Upper lobe of right lung (tissue), 1 donor: ENCODE measurements at places on chromosomes 11 and 22.

DNA sequence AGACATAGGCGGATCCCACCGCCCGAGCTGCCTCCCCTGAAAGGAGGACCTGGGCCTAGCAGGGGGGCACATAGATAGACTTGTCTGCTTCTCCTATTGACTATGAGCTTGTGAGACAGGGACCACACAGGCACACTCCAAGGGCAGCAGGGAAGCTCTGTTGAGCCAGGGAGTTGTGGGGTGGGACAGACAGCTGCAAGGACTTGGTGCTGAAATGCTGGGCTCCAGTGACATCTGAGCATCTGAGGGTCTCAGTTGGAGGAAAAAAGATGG is 53.4 kb upstream of the ANO1 start:
- H3K4me1 ChIP-seq: peaks cover 4% of the 10 kb centered on the region
- DNase-seq: no peak
- H3K27me3 ChIP-seq: no peaks in the 10 kb centered on the region
- H3K36me3 ChIP-seq: no peaks in the 10 kb centered on the region

GRCh38 chr11:43035086-43035485 is 276.7 kb upstream of the API5 start:
- H3K27ac ChIP-seq: no peak overlapping the region
- DNase-seq: no peak
- H3K36me3 ChIP-seq: no peaks in the 10 kb centered on the region
- H3K4me1 ChIP-seq: no peaks in the 10 kb centered on the region
- no peaks in the 10 kb centered on the region for H3K27me3 ChIP-seq

GRCh38 chr22:36884349-36885158 is 23.7 kb downstream of the NCF4 start:
- no peaks in the 10 kb centered on the region for H3K36me3 ChIP-seq
- no peaks in the 10 kb centered on the region for H3K27me3 ChIP-seq
- H3K27ac ChIP-seq: no peak overlapping the region
- H3K4me3 ChIP-seq: no peak overlapping the region

- H3K36me3 ChIP-seq: no peaks in the 10 kb centered on the region
- no peak for DNase-seq
- no peak overlapping the region for H3K27ac ChIP-seq
- H3K4me3 ChIP-seq: no peak overlapping the region
Observed at GRCh38 chr11:44973632-44974401, 23.1 kb upstream of the TP53I11 start.

DNA sequence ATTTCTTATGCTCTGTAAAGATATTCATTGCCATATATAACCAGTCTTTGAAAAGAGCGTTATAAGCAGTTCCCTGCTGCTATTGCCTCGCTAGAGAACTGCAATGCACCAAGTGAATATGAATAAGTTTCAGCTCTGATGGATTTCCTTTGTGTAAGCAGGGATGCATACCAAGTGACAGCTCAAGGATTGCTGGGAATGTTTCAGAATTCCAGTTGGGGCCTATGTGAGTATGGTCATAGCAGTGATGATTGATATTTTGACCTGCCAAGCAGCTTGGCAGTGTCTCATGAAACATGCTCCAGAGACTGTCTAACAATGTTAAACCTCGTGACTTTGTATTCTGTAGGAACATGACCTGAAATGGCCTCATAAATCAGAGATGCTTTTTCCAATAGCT is 312.6 kb downstream of the C11orf87 start:
- no peak overlapping the region for H3K4me3 ChIP-seq
- DNase-seq: no peak
- H3K27ac ChIP-seq: no peak overlapping the region
- H3K27me3 ChIP-seq: no peaks in the 10 kb centered on the region
- no peaks in the 10 kb centered on the region for H3K36me3 ChIP-seq
- no peaks in the 10 kb centered on the region for H3K4me1 ChIP-seq

DNA sequence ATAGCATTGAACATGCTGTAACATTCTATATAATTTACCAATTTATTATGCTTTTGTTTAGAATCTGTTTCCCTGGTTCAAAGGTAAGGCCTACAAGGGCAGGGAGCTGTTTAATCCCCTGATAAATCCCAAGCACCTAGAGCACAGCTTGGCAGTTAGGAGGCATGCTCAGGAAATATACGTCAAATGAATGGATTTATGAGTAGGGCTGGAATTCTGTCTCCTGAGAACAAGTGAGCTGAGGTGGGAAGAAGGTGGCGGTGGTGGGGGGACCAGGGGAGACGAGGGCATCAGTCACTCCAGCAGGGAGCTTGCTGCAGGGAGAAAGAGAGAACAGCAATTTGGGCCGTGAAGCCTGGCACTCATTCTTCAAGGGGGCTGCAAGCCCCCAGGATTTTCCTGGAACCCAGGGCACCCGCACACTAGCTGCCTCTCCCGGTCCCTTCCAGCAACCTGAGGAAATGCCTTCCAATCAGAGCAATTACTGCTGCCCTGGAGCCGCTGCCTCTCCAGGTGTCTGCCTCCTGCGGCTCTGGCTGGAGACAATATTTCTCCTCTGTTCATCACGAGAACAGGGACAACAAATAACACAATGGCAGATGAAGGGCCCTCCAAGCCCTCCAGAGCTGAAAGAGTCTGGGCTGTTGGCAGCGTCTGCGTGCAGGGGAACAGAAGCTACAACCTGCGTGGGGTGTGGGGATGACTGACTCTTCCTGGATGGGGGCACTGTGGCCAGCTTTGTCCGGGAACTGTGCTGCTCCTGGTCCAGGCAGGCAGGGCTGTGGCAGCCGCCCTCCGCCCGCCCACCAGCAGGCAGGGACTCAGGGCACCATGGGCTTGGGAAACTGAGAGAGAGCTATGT is 233.4 kb downstream of the ST3GAL4 start:
- no peak overlapping the region for H3K27ac ChIP-seq
- no peaks in the 10 kb centered on the region for H3K27me3 ChIP-seq
- no peaks in the 10 kb centered on the region for H3K36me3 ChIP-seq
- no peaks in the 10 kb centered on the region for H3K4me1 ChIP-seq

DNA sequence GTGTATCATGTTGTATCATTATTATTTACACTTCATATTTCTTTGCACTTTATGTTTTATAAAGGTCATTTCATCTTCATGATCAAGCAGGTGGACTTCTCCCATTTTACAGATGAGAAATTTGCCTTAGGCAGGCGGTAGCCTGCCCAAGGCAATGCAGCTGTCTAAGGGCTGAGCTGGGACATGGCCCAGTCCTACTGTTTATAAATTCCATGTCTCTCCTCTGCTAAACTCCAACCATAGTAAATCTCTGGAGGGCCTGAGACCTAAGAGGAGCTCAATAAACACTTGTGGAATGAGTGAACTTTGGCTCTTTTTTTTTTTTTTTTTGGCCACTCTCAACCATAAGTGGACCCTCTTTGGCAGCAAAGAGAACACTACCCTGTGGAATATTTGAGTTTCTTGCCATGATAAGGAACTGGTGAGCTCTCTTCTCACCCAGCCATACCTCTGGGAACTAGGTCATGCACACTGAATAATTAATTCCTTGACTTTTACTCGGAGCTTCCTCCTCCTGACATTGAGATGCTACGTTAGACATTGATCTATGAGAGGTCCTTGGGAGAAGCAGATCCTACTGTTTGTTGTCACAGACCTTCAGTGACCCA is 29.9 kb downstream of the MICAL2 start:
- DNase-seq: peak; percentile 34
- peak overlapping the region; percentile 6 for H3K27ac ChIP-seq
- H3K36me3 ChIP-seq: no peaks in the 10 kb centered on the region
- H3K4me1 ChIP-seq: peaks cover 74% of the 10 kb centered on the region
- H3K27me3 ChIP-seq: no peaks in the 10 kb centered on the region

DNA sequence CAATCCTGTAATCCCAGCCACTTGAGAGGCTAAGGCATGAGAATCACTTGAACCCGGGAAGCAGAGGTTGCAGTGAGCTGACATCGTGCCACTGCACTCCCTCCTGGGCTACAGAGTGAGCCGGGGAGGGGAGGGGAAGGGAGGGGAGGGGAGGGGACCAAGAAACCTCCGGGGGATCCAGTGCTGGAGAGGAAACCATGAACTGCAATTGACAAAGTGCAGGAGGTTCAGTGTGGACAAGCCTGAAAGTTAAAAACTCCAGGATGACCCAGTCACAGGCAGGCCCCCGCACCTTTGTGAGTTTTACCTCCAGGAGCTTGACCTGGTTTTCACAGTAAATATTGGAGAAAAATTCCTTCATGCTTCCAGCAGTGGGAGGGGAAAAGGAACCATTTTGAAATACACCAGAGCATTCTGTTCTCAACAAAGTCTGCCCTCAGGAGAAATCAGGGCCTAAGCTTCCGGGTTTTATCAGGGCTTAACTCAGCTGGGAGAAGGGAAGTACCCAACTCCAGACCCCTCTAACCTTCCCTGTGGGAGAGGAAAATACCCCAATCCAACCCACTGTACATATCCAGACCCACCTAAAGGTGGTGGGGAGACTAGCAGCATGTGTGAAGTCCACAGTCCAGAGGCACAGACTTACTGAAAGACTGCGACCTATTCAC is 15.5 kb upstream of the ZFTA start:
- H3K27me3 ChIP-seq: no peaks in the 10 kb centered on the region
- no peak overlapping the region for H3K4me3 ChIP-seq
- H3K36me3 ChIP-seq: no peaks in the 10 kb centered on the region
- H3K27ac ChIP-seq: peak overlapping the region; percentile 47
- no peaks in the 10 kb centered on the region for H3K4me1 ChIP-seq
- DNase-seq: no peak

DNA sequence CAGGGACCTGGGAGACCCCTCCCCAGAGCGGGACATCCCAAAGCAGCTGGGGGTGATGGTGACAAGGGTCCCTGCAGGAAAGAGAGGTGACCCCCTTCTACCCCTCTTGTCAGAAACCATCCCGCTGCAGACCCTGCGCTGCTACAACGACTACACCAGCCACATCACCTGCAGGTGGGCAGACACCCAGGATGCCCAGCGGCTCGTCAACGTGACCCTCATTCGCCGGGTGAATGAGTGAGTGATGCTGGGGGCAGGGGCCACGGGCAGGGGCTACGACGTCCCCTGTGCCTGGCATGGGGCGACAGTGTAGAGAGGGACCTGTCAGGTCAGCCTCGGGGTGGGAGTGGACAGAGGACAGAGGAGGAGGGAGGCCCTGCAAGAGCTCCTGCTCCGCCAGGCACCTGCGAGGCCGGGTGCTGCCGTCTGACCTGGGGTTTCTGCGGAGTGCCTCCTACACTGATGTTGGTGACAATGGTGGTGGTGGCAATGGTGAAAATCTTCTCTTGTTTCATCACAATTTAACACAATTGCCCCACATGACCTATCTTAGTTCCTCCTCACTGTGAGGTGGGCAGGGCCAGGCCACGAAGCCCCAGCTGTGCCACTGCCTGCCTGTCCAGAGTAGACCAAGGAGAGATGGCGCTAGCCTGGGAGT is 9.8 kb downstream of the CSF2RB start:
- no peak overlapping the region for H3K4me3 ChIP-seq
- H3K36me3 ChIP-seq: peaks cover 11% of the 10 kb centered on the region
- no peaks in the 10 kb centered on the region for H3K27me3 ChIP-seq
- no peak overlapping the region for H3K27ac ChIP-seq
- no peaks in the 10 kb centered on the region for H3K4me1 ChIP-seq

GRCh38 chr11:124657904-124658303 is 15.6 kb downstream of the SIAE start:
- no peak overlapping the region for H3K27ac ChIP-seq
- no peak overlapping the region for H3K4me3 ChIP-seq
- no peak for DNase-seq
- no peaks in the 10 kb centered on the region for H3K4me1 ChIP-seq
- H3K36me3 ChIP-seq: no peaks in the 10 kb centered on the region

GRCh38 chr11:15800111-15800800 is 556.1 kb downstream of the SOX6 start:
- H3K4me1 ChIP-seq: no peaks in the 10 kb centered on the region
- no peaks in the 10 kb centered on the region for H3K36me3 ChIP-seq
- no peak overlapping the region for H3K4me3 ChIP-seq
- peak overlapping the region; percentile 74 for H3K27ac ChIP-seq
- no peaks in the 10 kb centered on the region for H3K27me3 ChIP-seq

- H3K4me1 ChIP-seq: no peaks in the 10 kb centered on the region
- no peaks in the 10 kb centered on the region for H3K36me3 ChIP-seq
- H3K4me3 ChIP-seq: no peak overlapping the region
- H3K27me3 ChIP-seq: no peaks in the 10 kb centered on the region
- no peak for DNase-seq
- no peak overlapping the region for H3K27ac ChIP-seq
Observed at GRCh38 chr11:11476971-11477645, 124.1 kb upstream of the CSNK2A3 start.

DNA sequence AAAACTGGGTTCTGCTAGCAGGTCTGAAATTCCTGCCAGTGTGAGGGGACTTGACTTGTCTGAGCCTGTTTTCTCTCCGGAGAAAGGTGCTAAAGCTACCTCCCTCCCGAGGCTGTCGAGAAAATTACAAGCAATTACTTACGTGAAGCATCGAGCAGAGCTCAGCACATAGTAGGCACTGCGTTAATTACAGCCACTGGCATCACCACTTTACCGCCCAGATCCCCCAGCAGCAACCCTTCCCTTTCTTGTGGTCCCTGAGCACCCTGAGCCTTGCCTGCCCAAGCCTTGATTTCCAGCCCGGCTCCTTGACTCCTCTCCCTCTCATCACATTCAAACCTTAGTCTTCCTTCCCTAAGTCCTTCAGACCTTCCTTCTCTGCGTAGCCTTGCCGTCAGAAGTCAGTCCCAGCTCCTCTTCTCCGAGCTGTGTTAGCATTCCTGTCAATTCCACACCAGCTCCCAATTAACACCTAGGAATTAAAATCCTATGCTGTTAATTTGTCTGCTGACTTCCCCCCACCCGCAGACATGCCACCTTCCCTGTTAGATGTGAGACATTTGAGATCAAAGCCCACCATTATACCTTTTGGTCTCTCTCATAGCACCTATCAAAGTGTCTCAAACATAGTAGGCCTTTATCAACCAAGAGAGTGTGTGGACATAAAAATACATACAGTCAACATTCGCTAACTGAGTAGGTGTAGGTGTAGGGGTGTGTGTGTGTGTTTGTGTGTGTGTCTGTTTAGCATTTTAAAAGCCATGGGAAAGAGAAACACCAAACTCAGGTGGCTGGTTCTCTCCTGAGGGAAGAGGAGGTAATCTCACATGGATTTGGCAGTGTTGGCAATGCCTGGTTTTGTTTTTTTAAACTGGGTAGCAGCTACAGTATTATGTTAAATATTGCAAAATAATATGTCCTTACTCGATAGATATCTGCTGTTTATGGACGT is 2.8 kb upstream of the KCNJ5 start:
- H3K36me3 ChIP-seq: no peaks in the 10 kb centered on the region
- no peak overlapping the region for H3K27ac ChIP-seq
- H3K27me3 ChIP-seq: peaks cover 14% of the 10 kb centered on the region
- peaks cover 19% of the 10 kb centered on the region for H3K4me1 ChIP-seq

DNA sequence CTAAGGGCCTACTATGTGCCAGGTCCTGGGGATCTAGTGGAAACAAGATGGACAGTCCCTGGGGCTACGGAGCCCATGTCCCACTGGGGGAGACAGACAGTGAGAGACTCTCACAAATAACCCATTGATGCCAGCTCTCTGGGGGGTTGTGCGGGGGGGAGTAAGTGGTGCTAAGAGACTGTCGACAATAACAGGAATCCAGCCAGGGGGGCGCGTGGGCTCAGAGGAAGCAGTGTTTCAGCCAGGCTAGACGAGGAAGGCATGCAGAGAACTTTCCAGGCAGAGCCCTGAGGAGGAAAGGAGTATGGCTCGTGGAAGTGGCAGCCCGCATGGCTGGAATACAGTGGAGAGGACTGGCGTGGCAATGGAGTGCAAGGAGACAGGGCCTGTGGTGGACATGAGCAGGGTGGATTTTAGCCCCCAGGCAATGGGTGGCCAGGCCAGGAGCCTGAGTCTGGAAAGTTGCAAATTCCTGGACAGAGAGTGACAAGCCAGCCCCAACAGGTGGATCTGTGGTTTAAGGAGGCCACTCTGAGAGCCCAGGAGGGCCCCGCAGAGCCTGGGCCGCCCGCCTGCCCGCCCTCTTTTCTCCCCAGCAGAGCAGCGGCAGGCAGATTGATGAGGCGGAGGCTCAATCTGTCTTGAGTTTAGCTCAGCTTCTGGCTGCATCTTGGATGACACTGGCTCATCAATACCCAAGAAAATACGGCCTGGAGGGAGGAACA is 40.0 kb upstream of the TCF20 start:
- no peak overlapping the region for H3K27ac ChIP-seq
- H3K36me3 ChIP-seq: no peaks in the 10 kb centered on the region
- H3K4me1 ChIP-seq: no peaks in the 10 kb centered on the region
- no peaks in the 10 kb centered on the region for H3K27me3 ChIP-seq
